ENCODE measurements at places on chromosomes 3 and 15.
A peak's percentile ranks its signal among the peaks of the same experiment; 100 is the strongest.

- DNase-seq: no peak
Observed at GRCh38 chr15:74291101-74292071, 55.3 kb downstream of the CCDC33 start.

GRCh38 chr15:39426552-39427532 lies 154.0 kb upstream of the THBS1 start:
- DNase-seq: no peak

DNA sequence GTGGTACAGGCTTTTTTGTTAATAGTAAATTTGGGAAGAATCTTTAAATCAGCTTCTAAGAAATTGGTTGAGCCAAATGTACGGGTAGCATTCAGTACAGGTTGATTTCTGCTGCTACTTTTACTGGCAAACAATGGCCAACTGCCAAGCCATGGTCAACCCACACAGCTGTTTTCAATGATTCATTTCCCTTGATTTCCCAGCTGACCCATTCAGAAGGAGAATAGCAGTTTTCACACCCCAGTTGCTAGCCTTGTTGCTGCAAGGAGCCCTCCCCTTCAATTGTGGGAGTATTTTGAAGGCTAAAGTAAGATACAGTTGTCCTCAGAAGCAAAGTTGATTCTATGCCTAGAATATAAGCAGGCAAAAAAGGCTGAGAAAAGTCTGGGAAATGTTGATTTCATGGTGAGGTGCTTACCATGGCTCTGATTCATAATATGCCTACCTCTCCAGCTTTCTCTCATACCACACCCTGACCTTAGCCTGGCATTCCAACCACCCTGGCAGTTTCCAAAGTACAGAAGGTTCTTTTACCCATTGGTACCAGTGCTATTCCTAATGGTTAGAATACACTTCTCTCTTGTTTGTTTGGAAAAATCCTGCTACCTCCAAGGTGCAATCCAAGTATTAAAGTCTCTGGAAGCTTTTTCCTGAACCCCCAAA lies 320.3 kb upstream of the TGFBR2 start:
- no peak for DNase-seq

DNA sequence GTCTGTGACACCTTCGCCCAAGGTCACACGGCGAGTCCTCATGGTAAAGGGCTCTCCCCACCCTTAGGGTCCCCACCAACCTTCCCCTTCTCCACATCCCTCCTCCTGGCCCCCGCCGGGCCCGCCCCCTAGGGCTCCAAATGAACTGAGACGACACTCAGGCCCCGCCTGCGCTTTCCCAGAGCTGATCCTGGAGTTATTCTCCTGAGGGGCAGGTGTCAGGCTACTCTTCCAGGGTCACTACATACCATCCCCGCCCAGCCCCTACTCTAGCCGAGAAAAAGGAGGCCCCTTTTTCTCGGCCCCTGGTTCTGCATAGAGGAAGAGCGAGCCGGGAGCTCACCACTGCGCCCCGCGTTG lies 292 bp downstream of the USP4 start:
- no peak for DNase-seq

GRCh38 chr15:74399511-74400312 lies 32.3 kb upstream of the CYP11A1 start:
- no peak for DNase-seq

- DNase-seq: no peak
Observed at GRCh38 chr3:196920733-196921132, 21.6 kb downstream of the NCBP2 start.

DNA sequence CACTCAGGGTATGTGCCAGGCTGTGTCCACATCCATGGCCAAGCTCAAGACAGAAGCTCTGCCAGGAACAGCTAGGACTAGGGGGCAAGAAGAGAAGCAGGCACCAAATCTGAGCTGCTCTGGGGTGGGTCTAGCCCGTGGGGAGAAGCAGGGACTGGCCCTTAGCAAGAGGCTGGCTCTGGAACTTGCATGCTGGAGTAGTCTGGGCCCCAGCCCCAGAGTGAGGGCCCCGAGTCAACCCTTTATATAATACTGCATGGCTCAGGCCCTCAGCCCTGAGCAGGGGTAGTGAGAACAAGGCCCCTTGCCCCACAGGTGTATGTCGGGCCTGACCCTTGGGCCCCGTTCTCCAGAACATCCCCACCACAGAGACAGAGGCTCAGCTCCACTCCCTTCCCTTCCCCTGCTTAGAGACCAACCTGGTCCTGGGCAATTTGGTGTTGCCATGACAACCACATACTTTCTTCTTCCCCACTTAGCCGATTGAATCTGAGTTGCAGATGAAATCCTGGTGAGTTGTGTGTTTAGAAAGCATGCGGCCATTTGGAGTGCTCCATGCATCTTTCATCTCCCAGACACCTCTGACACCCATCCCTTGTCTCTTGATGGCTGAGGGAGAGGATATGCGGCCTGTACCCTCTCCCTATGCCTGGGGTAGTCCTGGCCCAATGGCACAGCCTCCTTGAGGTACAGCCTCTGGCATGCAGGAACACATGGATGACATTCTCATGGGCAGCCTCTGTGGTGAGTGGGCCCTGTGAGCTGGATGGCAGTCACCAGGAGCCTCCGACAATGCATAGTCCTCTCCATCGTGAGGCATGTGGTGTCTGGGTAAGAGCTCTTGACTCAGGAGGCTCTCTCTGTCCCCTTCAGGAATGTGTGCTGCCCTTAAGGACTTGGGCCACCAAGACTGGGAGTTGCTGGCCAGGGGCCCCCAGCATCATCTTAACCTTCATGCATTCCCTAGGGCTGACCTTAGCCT lies 29.2 kb upstream of the SFMBT1 start:
- DNase-seq: no peak

DNA sequence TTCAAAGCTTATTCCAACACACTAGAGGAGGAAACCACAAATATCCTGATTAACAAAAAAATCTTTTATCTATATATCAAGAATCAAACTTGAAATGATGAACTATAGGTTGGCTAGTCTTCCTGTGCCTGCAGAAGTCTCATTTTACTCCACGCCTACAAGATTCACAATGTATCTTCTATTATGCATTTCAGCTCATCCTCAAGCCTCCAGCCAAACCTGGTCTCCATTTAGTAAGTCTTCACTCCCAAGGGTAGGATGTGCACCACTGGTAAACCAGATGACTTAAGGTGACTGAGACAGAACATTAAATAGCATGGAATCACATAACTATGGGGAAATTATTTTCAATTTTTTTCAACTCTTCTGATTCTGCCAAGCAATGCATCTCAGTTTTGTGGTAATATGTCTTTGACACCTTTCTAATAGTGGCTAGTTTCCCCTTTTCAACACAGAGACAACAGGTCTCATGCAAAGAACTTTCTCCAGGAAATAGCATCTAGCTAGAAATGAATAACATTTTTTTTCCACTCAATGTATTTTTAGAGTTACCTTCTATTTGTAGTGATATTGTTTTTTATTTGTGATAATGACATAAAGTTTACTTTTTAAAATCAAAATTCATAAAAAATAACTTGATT lies 166.9 kb downstream of the TNIK start:
- no peak for DNase-seq

DNA sequence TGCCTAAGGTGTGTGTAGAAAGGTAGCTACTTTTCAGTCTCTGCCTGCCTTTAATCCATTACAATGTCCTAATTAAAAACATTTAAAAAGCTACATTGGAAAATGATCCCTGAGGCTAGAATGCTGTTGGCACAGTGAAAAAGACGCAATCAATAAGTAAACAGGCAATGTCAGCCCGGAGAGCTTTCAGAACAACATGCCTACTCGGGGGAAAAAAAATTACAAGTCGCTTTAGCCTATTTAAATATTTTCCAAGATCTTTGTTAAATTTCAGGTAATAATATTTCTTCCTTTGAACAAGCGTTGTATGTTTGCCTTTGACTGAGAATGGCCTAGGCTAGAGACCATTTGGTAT lies 46.6 kb upstream of the CD47 start:
- DNase-seq: no peak

GRCh38 chr15:69701198-69701597 lies 248.6 kb downstream of the RPLP1 start:
- no peak for DNase-seq

DNA sequence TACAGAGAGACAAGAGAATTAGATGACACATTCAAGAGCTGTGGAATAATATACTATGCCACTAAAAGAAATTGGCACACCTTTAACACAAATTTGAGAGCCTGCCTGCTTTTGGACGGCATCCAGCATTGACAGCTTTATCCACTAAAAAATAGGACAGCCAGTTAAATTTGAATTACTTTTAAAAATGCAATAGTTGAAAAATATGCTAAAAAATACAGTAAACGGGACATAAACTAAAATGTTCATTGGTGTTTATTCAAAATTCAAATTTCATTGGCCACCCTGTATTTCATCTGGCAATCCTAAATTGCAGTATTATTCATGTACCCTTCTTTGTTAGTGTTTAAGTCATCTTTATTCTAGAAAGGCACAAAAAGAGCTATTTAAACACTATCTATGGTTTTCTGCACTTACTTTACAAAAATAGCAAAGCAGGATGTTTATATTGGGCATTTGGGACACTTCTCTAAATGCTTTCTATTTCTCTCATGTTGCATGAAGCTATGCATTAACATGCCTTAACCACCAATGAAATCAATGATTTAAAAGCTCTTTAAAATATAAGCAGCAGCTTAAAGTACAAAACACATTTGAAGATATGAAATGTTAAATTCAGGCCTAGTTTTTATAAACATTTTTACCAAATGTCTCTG lies 160.1 kb downstream of the NEK10 start:
- DNase-seq: no peak

DNA sequence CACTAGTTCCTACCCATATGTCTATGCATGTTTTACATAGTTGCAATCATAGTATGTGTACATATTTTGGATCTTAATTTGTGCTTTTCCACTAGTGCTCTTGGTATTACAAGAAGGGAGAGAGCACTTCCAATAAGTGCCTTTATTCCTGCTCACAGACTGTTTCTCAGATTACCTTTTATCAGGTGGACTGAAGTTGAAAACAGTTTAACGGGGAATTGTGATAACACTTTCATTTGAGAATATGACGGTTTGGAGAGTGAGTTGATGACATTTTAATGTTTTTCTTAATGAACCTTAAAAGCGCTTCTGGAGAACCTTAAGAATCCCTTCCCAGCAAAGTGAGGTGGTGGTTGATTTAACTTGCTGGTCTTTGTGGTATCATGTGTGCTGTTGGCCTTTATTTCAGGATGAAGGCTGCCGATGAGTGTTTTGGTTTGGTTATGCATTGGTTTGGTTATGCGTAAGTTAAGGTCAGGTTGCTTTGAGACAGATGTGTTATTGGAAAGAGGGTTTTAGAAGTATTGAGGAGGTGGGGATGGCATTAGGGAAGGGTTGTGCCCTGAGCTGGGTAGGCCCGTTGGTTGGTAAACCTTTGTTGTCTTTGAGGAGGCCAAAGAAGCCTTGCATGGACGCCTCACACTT lies 2.8 kb downstream of the EDEM1 start:
- no peak for DNase-seq

- DNase-seq: peak; percentile 49
Observed at GRCh38 chr15:78195735-78196201, 38.6 kb downstream of the ACSBG1 start.

- no peak for DNase-seq
Observed at GRCh38 chr3:177904621-177905020, 631.6 kb upstream of the KCNMB2 start.

GRCh38 chr3:190000861-190001196 lies 119.9 kb downstream of the P3H2 start:
- no peak for DNase-seq

- DNase-seq: no peak
Observed at GRCh38 chr15:40960925-40961324, 7.7 kb downstream of the CHAC1 start.

GRCh38 chr3:11655196-11655928 lies 11.6 kb upstream of the VGLL4 start:
- no peak for DNase-seq

DNA sequence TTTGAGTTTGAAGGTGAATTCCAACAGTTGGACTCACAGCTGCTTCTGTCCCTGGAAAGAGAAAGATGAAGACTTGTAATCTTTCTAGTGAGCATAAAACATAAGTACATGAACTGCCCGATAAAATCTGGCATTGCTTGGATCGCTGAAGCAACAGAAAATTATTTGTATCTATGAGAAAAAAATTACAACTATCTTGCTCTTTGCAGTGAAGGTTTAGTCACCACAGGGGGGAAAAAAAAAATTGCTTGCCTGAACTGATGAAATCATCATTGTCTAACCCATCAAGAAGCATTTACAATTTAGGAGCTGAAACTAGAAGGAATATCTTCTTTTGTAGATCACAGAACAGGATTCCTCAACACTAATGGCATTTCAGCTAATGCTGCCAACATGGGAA lies 20.0 kb downstream of the TMEM207 start:
- no peak for DNase-seq

- DNase-seq: no peak
Observed at GRCh38 chr3:119085070-119085439, 50.4 kb upstream of the IGSF11 start.

GRCh38 chr3:63324621-63325020 lies 46.5 kb downstream of the SYNPR start:
- DNase-seq: no peak

DNA sequence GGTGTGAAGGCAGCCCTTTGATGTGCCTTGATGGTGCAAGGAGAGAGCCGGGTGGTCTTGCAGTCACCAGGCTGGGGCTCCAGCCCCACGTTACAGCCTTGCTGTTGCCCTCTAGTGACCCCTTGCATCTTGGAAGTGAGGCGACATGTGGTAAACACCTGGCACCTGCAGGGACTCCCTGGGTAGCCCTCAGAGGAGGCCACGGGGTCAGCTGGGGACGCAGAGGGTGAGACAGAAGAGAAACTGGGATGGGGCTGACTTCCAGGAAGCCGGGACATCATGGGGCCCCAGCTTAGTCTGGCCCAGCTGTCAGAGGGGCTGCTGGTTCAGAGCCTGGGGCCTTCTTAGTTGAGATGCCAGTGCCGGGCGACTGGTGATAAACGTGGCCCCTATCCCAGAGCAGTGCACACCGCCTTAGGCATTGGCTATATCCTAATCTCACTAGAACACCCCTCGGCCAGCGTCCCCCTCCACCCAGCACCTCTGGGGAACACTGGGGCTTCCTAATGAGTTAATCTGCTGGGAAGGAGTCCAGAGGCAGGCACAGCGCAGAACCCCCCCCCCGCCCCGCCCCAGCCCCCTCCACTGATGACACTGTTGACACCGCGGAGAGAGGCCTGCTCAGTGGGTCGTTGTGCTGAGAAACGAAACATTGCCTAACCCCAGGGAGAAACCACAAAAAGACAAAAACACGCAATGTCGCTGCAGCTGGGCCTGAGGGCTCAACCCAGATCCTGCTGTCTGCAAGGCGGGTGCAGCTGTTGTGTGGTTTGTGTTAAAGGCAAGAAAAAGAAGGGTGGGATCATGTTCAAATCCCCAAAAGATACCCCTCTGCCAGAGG lies 60.5 kb upstream of the KLF13 start:
- peak; percentile 65 for DNase-seq

- no peak for DNase-seq
Observed at GRCh38 chr3:171115667-171116066, 89.1 kb upstream of the SLC2A2 start.
